ENCODE measurements at places on chromosomes 11 and 22. TPM values are rescaled to one million over a fixed set of nuclear protein-coding genes. Genes with fewer than 3 reads are reported as not detected.

DNA sequence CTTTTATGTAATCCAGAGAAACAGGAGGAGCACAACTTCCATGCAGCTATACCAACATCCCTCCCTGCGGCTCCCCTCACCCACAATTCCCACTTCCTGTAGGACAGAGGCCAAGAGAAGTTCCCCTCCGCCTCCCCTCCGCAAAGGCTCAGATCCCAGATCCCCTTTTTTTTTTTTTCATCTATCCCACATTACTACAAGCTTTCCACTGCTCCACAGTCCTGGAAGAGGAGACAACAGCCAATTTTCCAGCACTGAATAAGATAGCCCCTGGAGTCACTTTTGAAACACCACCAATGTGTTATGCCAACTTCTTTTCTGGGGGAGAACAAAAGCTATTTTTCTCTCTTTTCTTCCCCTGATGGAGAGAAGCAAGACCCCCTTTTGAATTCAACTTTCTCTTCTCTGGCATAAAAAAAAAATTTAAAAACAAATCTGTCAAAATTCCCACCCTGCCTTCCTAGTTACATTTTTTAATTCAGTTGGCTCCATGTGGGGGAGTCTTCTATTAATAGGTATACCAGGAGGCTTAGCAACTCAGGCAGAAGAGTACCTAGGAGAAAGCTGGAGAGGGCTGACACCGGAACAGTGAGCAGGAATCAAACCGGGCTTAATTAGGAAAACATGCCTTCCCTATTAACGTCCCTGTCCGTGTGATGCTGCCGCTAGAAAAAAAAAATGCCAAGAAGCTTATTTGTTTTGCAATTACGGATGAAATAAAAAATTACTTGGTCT, 543.4 kb downstream of the BUD13 start:
- DNase-seq, result no peak

DNA sequence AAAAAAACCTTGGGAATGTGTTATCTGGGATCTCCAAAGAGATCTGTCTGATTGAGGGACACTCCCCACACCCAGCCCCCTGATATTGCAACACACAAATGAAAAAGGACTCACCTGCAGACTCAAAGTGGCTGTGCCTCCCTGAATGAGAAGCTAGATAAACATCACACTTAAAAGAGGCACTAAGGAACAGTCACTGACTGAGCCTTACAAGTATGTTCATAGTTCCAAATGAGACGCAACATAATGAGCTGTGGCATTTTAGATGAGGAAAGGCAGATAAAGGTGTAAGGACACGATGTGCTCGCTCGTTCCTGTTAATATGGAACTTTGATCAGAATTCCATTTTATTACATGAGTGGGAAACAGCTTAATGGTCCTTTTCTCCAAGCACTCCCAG, 21.0 kb upstream of the CFAP300 start:
- DNase-seq, result no peak

The DCUN1D5 gene
- total RNA-seq, result 77.5 TPM

The CD59 gene
- 670 TPM for total RNA-seq

The VWCE gene
- total RNA-seq, result 0.48 TPM
